Upper lobe of left lung (tissue), 6 donors: ENCODE measurements at places on chromosomes 11 and 22. TPM values are rescaled to one million over a fixed set of nuclear protein-coding genes. Genes with fewer than 3 reads are reported as not detected.
A peak's percentile ranks its signal among the peaks of the same experiment; 100 is the strongest.

HSPB2 gene
- 6.5 TPM for total RNA-seq

C22orf42 gene
- total RNA-seq, result not detected

OSM gene
- total RNA-seq, result 4.2 TPM

DLG2 gene
- total RNA-seq, result 9.8 TPM

OTOG gene
- total RNA-seq, result not detected

PRR33 gene
- total RNA-seq, result not detected

GLYATL1 gene
- not detected for total RNA-seq

ENTHD1 gene
- not detected for total RNA-seq

DNA sequence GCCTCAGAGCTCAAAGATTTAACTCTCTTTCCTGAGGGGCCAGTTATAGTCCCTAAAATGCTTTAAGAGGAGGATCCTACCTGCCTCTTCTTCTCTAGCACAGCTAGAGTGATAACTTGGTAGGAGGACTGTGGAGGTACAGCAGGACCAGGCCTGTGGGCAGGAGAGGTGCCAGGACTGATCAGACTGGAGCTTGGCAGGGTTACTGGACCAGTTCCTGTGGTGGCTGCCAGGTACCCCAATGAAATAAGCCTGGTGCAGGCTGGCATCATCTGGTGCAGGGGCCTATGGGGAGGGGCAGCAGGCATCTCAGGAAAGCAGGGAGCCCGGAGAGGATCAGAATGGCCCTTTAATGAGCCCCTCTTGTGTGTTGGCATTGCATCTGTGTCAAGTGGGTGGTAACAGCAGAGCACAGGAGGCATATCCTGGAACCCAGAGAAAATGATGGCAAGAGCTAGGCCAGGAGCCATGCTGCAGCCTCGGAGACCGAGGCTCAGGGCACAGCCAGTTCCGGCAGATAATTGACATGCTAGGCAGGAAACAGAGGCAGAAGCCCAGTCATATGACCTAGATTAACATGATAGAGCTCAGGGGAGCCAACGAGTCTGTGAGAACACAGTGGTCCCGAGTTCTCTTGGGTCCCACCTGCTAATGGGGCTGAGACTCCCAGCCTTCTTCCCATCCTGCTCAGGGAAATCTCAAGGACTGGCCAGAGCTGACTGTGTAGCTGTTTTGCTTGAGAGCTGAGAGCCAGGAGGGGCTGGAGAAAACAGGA, 187.5 kb upstream of the ZBED5 start:
- no peak for DNase-seq

- no peak for DNase-seq
Measured at GRCh38 chr11:76048763-76049162, 157.5 kb downstream of the WNT11 start.

DNA sequence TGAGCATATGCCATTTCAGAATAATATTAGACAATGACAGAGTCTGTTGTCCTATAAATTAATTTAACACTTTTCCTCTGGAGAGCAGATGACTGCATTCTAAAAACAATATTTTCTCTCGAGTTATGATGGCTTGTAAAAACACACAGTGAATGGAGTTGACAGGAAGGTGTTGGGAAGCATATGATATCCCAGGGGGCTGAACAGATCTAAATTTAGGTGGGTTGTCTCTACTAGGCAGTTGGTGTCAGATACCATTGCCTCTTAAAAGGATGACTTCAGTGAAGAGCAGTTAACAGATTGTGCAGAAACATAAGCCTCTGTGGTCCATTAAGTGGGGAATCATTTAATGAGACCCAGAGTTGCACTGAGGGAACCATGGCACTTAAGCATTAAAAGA, 30.7 kb downstream of the SVIP start:
- no peak for DNase-seq

DNA sequence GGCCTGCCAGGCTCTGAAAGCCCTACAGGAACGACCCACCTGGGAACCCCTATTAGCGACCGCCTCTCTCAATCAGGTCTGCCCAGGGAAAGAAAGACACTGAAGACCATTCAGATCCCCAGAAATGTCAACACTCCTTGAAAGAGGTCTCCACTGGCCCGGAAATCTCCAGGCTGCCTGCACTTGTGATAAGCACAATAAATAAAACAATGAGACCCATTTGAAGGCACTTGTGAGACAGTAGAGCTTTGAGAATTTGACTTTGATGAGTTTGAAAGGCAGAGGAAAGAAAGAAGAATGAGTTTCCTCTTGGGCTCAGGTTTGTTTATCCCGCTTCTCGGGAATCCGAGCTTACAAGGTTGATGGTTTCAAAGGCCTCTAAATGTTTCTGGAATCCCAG, 416.3 kb downstream of the BUD13 start:
- no peak for DNase-seq

DNA sequence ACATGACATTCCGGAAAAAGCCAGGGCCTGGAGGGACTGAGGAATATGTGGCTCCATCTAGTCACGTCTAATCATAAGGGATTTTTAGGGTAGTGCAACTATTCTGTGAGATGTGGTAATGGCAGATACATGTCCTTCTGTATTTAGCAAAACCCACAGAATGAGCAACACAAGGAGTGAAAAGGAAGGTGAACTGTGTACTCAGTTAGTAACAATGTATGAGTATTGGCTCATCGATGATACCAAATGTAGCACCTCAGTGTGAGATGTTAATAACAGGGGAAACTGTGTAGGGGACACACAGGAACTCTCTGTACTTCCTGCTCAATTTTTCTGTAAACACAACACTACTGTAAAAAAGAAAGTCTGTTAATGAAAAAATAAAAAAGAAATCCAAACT, 42.0 kb upstream of the CARS1 start:
- no peak for DNase-seq

DNA sequence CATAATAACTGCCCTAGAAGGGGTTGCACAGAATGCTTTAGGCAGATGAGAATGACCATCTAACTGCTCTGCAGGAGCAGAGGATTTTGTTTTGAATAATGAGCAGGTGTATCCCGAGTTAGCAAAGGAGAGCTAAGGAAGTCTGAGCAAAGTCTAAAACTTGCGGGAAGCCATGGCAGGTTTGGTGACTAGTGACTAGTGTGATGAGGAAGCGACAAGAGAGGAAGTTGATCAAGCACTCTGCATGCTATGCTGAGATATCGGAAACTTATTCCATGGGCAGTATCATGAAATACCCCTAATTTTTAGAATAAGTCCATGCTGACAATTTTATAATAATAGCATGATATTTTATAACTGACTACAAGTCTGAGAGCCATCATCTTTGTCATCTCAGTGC, 12.9 kb downstream of the OLFML1 start:
- DNase-seq, result no peak

GRCh38 chr11:62592989-62593421, 1.7 kb upstream of the TUT1 start:
- DNase-seq, result no peak

GRCh38 chr11:100932474-100933100, 197.0 kb downstream of the PGR start:
- no peak for DNase-seq

- DNase-seq, result peak; percentile 38
Measured at GRCh38 chr22:26763633-26764361, 106.4 kb downstream of the MIAT start.

DNA sequence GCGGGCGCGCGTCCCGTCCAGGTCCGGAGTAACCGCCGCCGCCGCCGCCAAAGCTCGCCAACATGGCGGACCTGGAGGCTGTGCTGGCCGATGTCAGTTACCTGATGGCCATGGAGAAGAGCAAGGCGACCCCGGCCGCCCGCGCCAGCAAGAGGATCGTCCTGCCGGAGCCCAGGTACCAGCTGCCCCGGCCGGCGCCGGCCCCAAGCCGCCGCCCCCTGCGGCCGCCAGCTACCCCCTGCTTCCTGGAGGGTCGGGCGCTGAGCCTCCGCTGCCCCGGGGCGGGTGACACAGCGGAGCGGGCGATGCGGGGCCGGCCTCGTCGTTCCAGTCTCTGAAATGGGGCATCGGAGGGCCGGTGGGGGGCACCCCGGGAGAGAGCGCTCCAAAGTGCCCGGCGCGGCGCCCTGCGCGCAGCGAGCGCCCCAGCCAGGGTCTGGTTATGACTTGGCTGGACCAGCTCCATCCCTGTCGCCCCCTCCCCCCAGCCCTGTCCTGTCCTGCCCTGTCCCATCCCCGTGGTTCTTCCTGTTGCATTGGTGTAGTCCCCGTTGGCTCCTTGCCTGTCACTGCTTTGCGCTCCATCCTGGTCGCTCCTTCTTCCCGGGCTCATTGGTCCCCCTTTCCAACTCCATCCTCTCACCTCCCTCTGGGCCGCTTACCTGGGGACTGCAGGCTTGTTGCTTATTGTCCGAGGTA, 653 bp downstream of the GRK3 start:
- DNase-seq, result no peak

GRCh38 chr22:47369431-47370015, 607.1 kb downstream of the TBC1D22A start:
- DNase-seq, result no peak

DNA sequence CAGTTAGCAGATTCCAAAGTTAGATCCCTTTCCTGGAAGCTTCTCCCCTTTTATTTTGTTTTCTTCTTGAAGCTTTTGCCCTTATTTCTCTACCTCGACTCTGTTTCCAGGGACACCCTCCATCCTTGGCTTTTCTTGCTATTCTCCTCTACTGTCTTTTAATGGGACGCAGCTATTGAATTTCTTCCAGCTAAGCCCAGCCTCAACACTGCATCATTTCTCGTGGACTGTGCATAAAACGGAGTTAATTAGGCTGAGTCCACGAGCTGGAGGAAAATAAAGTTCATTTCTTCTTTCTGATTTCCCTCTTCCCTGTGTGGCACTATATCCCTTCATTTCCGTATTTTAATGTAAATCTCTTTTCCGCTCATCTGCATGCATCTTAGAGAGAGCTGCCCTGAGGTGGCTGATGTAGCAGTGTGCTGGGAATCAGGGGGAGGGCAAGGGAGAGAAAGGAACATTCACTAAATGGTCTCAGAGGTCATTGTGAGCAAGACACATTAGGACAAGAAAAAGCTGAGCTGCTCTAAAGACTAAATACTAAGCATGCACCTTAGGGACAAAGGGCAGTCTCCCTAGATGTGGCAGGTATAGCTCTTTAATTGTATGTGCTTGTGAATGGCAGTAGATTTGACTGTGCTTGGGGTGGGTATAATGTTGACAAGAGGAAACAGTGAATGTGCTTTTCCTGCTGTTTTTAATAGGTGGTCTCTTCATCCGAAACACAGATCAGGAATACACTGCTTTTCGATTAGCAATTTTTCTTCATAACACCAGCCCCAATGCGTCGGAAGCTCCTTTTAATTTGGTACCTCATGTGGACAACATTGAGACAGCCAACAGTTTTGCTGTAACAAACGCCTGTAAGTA, 1.9 kb downstream of the GRIA4 start:
- DNase-seq, result no peak

DNA sequence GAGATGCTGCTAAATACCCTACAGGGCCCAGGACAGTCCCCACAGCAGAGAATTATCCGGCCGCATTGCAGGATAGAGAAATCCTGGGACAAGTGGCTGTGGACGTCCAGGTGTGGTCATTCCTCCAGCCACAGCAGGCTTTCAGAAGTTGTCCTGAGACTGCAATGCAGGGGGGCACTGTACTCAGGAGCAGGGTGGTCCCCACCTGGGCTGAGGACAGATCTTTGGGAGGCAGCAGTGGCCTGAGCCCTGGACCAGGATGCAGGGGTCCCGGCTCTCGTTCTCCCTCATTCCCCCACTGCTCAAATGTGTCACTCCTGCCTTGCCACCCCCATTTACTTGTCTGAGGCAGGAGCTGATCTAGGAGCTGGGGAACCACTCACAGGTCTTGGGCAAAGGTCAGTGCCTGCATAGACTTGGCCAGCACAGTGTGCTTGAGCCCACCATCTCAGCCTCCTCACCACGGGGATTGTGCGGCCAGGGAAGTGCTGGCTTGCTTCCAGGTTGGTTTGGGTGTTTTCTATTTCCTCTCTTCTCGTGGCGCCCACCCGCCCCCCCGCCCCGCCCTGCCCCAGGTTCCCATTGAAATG, 15.3 kb downstream of the LINC01488 start:
- DNase-seq, result peak; percentile 40

DNA sequence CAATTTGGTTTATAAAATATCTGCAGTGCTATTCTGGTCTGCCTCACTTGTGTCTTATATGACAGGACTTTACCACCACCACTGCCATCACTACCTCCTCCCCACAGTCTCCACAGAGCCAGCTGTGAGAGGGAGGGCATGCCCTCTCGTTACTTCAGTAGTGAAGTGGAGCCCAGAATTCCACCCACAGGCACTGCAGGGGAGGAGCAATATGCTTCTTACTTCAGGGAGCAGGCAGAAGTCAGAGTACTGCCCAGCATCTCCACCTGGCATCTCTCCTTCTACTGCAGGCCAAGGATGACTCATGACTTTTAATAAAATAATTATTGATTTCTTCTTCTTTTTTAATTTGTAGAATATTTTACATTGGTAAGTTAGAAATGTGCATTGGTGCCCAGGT, 255.5 kb downstream of the DYNC2H1 start:
- no peak for DNase-seq

GRCh38 chr11:128472128-128473089, 114.9 kb downstream of the ETS1 start:
- no peak for DNase-seq

DNA sequence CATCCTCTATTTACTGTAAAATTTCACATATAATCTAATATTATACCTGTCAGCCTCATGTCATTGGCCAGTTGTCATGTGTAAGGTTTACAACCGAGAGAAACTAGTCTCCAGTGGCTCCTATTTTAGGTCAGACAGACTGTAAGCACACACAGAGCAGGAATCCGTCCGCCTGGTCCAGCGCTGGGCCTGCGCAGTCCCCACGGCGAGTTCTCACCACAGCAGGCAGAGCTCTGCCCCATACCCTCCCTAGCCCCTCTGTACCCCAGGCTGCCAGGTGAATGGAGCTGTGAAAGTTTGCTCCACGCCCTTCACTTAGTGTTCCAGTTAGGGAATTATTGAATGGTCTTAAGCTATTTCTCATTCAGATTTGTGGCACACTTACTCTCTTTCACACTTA, 63.7 kb downstream of the SNX19 start:
- DNase-seq, result peak; percentile 16

DNA sequence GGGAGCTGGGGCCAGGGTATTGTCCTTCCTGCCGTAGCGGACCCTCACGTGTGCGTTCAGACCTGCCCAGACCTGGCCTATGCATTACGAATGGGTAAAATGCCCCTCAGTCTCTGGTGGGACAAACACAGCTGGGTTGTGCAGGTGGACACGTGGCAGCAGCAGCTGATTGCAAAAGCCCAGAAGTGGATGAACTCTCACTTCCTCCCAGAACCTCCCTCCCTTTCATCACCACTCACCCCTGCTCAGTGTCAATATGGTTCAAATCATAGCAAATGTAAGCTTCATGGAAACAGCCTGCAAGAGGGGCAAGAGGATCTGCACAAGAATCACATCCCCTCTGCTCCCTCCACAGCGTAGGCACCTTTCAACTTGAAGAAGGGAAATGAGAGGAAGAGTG, 352.1 kb downstream of the OPCML start:
- DNase-seq, result no peak
